ENCODE measurements at places on chromosomes 13 and 19.

- DNase-seq, result no peak
Measured at GRCh38 chr13:108176685-108177274, 38.6 kb downstream of the LIG4 start.

DNA sequence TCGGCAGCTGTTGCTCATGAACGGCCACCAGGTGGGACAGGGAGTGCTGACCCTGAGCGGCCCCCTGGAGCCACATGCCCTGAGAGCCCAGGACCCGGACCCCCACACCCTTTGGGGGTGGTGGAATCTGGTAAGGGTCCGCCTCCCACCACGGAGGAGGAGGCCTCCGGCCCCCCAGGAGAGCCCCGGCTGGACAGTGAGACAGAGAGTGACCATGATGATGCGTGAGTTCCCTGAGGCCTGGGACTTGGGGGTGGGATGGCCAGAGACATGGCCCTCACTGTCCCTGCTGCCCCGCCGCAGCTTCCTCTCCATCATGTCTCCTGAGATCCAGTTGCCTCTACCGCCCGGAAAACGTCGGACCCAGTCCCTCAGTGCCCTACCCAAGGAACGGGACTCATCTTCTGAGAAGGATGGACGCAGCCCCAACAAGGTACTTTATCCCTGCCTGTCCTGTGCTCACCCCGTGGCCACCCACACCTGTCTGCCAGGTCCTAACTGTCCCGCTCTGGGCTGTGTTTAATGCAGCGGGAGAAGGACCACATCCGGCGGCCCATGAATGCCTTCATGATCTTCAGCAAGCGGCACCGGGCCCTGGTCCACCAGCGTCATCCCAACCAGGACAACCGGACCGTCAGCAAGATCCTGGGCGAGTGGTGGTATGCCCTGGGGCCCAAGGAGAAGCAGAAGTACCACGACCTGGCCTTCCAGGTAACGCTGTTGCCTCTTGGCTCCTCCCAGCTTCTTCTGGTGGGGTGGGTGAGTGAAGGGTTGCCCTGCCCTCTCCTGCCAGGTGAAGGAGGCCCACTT is 14.7 kb upstream of the PRR19 start:
- DNase-seq, result no peak

GRCh38 chr19:50896591-50897190 is 14.5 kb downstream of the KLK4 start:
- DNase-seq, result no peak

GRCh38 chr13:110570886-110571285 is 9.4 kb upstream of the RAB20 start:
- no peak for DNase-seq

GRCh38 chr19:41321204-41321599 is 11.2 kb downstream of the CCDC97 start:
- no peak for DNase-seq

GRCh38 chr13:50915565-50915964 is 6.0 kb downstream of the RNASEH2B start:
- DNase-seq, result no peak

Measured in D721Med (cell line).